ENCODE measurements at places on chromosomes 4 and X.

- no peak overlapping the region for H3K4me3 ChIP-seq
- no peaks in the 10 kb centered on the region for H3K27me3 ChIP-seq
- H3K36me3 ChIP-seq: no peaks in the 10 kb centered on the region
- H3K4me1 ChIP-seq: peaks cover 25% of the 10 kb centered on the region
These were observed 41.8 kb downstream of the FNIP2 start for GRCh38 chr4:158810487-158811215.

GRCh38 chr4:17098401-17098800 is 200.0 kb upstream of the LDB2 start:
- no peaks in the 10 kb centered on the region for H3K36me3 ChIP-seq
- no peak overlapping the region for H3K4me3 ChIP-seq
- DNase-seq: no peak
- H3K27ac ChIP-seq: no peak overlapping the region
- H3K27me3 ChIP-seq: no peaks in the 10 kb centered on the region
- H3K4me1 ChIP-seq: no peaks in the 10 kb centered on the region

GRCh38 chrX:42079968-42080367 is 156.6 kb upstream of the CASK start:
- H3K4me3 ChIP-seq: no peak overlapping the region
- no peak for DNase-seq
- no peaks in the 10 kb centered on the region for H3K36me3 ChIP-seq
- H3K27ac ChIP-seq: no peak overlapping the region
- H3K27me3 ChIP-seq: no peaks in the 10 kb centered on the region

GRCh38 chrX:110450050-110450449 is 91.4 kb downstream of the RTL9 start:
- no peak overlapping the region for H3K27ac ChIP-seq
- no peaks in the 10 kb centered on the region for H3K27me3 ChIP-seq
- H3K36me3 ChIP-seq: no peaks in the 10 kb centered on the region
- no peak overlapping the region for H3K4me3 ChIP-seq
- DNase-seq: peak; percentile 25
- no peaks in the 10 kb centered on the region for H3K4me1 ChIP-seq

DNA sequence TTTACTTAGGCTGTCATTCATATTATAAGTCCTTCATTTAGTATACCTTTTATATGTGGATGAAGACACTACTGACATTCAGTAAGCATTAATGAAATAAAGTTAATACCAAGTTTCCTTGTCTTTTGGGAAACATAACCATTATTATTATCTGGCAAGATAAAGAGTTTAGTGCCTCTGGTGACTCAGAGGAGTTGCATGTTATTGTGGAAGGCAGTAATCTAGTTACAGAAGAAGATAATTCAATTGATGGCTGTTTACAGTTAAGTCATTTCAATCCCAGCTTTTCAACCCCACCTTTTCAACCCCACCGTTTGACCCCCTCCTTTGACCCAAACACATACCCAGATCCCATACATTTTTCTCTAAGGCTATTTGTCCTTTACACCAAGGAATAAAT is 143.8 kb downstream of the FANCB start:
- no peak overlapping the region for H3K27ac ChIP-seq
- no peaks in the 10 kb centered on the region for H3K4me1 ChIP-seq
- no peaks in the 10 kb centered on the region for H3K27me3 ChIP-seq
- DNase-seq: no peak
- H3K4me3 ChIP-seq: no peak overlapping the region

GRCh38 chr4:112557676-112558411 is 41.9 kb upstream of the NEUROG2 start:
- no peaks in the 10 kb centered on the region for H3K4me1 ChIP-seq
- no peak overlapping the region for H3K27ac ChIP-seq
- H3K4me3 ChIP-seq: no peak overlapping the region
- no peaks in the 10 kb centered on the region for H3K36me3 ChIP-seq
- H3K27me3 ChIP-seq: no peaks in the 10 kb centered on the region
- DNase-seq: no peak

GRCh38 chr4:108240366-108240765 is 71.6 kb upstream of the LEF1 start:
- H3K27me3 ChIP-seq: no peaks in the 10 kb centered on the region
- H3K27ac ChIP-seq: no peak overlapping the region
- H3K36me3 ChIP-seq: no peaks in the 10 kb centered on the region

DNA sequence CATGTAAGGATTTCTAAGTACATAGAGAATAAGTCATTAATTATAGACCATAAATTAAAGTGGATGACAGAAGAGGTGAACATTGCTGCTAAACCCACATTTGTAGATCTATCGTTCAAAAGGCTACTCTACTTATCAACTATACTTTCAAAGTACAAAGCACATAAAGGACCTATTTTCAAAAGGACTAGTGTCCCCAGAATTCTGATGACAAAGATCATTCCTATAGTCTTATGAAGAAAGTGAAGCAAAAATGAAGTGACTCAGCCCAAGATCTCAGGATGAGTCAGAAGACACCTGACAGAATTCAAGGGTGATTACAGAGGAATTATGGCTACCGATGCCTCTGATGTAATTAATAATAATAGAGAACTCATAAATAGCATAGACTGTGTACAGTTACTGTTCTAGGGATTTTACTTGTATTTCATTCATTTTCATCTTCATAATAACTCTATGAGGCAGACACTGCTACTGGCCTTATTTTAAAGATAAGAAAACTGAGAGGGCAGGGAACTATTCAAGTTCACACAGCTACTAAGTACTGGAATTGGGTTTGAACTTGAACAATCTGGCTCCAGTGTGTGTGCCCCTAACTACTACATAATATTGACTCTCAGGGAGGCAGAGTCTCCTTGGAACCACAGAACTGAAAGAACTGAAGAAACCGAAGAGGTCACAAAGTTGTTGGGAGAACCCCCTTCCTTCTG is 17.1 kb downstream of the USP46 start:
- no peaks in the 10 kb centered on the region for H3K27me3 ChIP-seq
- no peaks in the 10 kb centered on the region for H3K36me3 ChIP-seq
- DNase-seq: no peak
- H3K4me1 ChIP-seq: no peaks in the 10 kb centered on the region
- no peak overlapping the region for H3K4me3 ChIP-seq

- H3K36me3 ChIP-seq: no peaks in the 10 kb centered on the region
- no peak overlapping the region for H3K4me3 ChIP-seq
- no peaks in the 10 kb centered on the region for H3K27me3 ChIP-seq
- no peak overlapping the region for H3K27ac ChIP-seq
- H3K4me1 ChIP-seq: peaks cover 18% of the 10 kb centered on the region
These were observed 3.1 kb upstream of the TCEANC start for GRCh38 chrX:13649838-13650237.

- no peak overlapping the region for H3K27ac ChIP-seq
- no peaks in the 10 kb centered on the region for H3K27me3 ChIP-seq
- H3K4me3 ChIP-seq: no peak overlapping the region
- H3K36me3 ChIP-seq: no peaks in the 10 kb centered on the region
- no peaks in the 10 kb centered on the region for H3K4me1 ChIP-seq
These were observed 309.4 kb downstream of the MAPK10 start for GRCh38 chr4:86050496-86050895.

GRCh38 chr4:109444182-109444844 is 10.7 kb downstream of the SEC24B start:
- no peak overlapping the region for H3K4me3 ChIP-seq
- H3K36me3 ChIP-seq: no peaks in the 10 kb centered on the region
- no peak overlapping the region for H3K27ac ChIP-seq
- DNase-seq: no peak

- H3K4me1 ChIP-seq: no peaks in the 10 kb centered on the region
- H3K27me3 ChIP-seq: no peaks in the 10 kb centered on the region
- peaks cover 34% of the 10 kb centered on the region for H3K36me3 ChIP-seq
- DNase-seq: no peak
- no peak overlapping the region for H3K27ac ChIP-seq
These were observed 20.4 kb upstream of the SCD5 start for GRCh38 chr4:82818664-82819662.

DNA sequence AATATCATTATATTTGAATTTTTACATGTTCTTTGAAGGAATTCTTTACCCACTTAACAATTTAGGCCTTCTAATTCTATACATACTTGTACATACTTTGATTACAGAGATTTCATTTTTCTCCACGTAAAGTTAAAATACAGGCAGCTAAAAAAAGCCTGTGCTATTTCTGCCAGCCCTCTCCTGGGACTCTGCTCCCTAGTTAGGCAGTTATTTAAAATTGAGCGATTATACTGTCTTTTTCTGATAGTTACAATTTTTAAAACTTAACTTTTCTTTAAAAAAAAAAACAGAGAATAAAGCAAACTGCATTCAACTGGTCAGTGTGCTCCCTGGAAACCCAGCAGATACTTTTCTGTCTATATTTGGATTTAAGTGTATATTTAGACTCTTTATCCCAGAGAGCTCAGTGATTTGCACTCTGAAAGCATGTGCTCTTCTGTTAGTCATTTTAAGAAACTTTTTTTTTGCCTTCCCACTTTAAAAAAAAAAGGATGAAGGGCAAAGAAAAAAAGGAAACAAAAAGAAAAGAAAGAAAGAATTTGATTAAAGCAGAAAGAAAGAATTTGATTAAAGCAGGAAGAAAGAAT is 18.1 kb upstream of the FAM241A start:
- no peaks in the 10 kb centered on the region for H3K27me3 ChIP-seq
- no peaks in the 10 kb centered on the region for H3K36me3 ChIP-seq
- no peak overlapping the region for H3K27ac ChIP-seq
- H3K4me1 ChIP-seq: no peaks in the 10 kb centered on the region
- no peak overlapping the region for H3K4me3 ChIP-seq
- DNase-seq: no peak

DNA sequence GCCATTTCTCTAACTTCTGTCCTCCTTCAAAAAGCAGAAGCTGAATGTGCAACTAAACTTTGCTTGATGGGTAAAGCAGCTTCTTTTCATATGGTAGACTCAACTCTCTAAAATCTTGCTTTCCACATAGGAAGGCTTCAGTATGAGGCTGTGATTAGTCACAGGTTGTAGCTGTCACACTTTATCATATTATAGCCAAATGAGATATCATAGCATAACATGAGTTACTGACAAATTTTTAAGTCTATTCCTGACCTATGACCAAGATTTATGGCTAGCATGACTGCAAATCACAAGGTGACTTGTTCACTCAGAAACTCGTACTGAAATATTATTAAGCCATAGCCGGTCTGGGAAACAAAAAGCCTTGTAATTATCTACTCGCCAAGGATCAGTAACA is 998.6 kb downstream of the RPA4 start:
- H3K4me1 ChIP-seq: no peaks in the 10 kb centered on the region
- H3K4me3 ChIP-seq: no peak overlapping the region
- no peaks in the 10 kb centered on the region for H3K36me3 ChIP-seq
- no peaks in the 10 kb centered on the region for H3K27me3 ChIP-seq
- no peak overlapping the region for H3K27ac ChIP-seq

DNA sequence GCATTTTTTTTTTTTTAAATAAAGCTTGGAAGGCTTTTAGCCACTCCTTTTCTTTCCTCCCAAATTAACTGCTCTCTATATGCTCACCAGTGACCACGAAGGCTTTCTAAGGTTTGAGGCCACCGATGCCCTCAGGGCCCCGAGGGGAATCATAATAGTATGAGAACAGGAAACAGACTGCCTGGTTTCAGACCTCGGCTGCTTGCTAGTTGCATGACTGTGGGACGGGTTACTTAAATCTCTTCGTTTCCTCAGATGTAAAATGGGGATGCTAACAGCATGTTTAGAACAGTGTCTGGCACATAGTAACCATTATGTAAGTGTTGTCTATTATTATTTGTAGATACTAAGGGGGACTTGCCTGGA is 3.6 kb downstream of the LINC00632 start:
- H3K4me1 ChIP-seq: no peaks in the 10 kb centered on the region
- no peaks in the 10 kb centered on the region for H3K27me3 ChIP-seq
- H3K27ac ChIP-seq: no peak overlapping the region
- no peak overlapping the region for H3K4me3 ChIP-seq

DNA sequence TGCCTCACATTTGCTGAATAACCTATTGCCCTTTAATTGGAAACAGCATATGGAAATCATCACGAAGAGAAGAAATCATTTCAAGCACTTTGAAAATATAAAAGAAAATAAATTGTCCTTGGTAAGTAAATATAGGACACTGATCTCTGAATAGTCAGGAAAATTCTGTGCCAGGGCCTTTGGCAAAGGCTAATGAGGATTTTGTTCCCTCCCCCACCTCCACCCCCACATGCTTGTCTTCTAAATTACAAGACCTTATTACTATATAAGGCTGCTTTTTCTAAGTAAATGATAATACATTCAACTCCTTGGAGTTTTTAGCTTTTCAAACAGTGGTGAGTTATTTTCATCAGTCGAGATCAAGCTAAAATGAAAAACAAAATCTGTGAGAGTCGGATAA is 15.8 kb downstream of the SYNPO2 start:
- no peaks in the 10 kb centered on the region for H3K4me1 ChIP-seq
- no peak overlapping the region for H3K4me3 ChIP-seq
- no peak overlapping the region for H3K27ac ChIP-seq
- DNase-seq: no peak
- H3K36me3 ChIP-seq: no peaks in the 10 kb centered on the region

DNA sequence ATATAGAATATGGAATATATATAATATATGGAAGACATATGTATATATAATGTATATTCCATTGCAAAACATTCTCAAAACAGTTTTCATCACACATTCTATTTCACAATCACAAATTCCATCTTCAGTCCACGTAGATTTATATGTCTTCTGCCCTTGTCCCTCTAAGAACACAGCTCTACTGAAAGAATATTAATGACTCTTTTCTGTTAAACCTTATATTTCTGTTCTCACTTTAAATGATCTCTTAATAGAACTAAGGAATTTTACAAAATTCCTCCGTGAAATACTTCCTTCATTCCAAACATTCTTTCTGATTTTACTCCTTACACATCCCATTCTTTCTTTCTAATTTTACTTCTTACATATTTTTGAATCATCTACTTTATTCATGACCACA is 1043.1 kb upstream of the PABPC4L start:
- no peaks in the 10 kb centered on the region for H3K4me1 ChIP-seq
- no peak overlapping the region for H3K4me3 ChIP-seq
- DNase-seq: no peak
- H3K27me3 ChIP-seq: no peaks in the 10 kb centered on the region
- no peaks in the 10 kb centered on the region for H3K36me3 ChIP-seq

- H3K4me3 ChIP-seq: peak within 1 kb of the TSS; percentile 5
- peak; percentile 18 for DNase-seq
- H3K36me3 ChIP-seq: no peaks in the 10 kb centered on the region
- no peaks in the 10 kb centered on the region for H3K4me1 ChIP-seq
These were observed at the start of gene BANK1 for GRCh38 chr4:101790521-101791181. Gene BANK1, plus strand, starts transcription at chr4:101790730. Its CDS starts 151 bp downstream, at chr4:101790881.

- H3K4me3 ChIP-seq: no peak overlapping the region
- H3K4me1 ChIP-seq: no peaks in the 10 kb centered on the region
- no peak overlapping the region for H3K27ac ChIP-seq
These were observed 79.1 kb downstream of the AMOT start for GRCh38 chrX:112761242-112762207.

GRCh38 chrX:136250191-136251040 is 784 bp downstream of the MAP7D3 start:
- H3K36me3 ChIP-seq: no peaks in the 10 kb centered on the region
- peak; percentile 1 for DNase-seq
- no peaks in the 10 kb centered on the region for H3K4me1 ChIP-seq
- H3K27ac ChIP-seq: peak overlapping the region; percentile 47

DNA sequence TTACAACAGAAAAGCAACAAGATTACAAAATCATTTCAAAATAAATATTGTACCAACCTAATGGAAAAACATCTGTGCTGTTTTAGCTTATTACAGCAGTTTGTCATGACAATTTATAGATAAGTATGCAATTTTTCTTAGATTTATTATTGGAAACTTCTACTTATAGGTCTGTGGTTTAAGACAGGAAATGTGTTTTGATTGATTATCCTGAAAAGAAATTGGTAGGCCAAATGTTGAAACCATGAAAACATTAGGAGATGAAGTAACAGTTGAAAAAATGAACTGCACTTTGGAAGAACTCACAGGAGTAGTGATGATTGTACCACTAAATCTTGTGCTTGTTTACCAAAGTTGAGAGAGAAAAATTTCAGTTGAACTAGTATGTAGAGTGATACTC is 162.2 kb upstream of the GIMD1 start:
- H3K27ac ChIP-seq: no peak overlapping the region
- no peak overlapping the region for H3K4me3 ChIP-seq
- no peaks in the 10 kb centered on the region for H3K4me1 ChIP-seq
- no peak for DNase-seq

All from CD8-positive, alpha-beta memory T cell (primary cell).